ENCODE measurements at places on chromosomes 12 and 14.

GRCh38 chr14:78103271-78103670 lies 66.9 kb upstream of the NRXN3 start:
- DNase-seq, result no peak

DNA sequence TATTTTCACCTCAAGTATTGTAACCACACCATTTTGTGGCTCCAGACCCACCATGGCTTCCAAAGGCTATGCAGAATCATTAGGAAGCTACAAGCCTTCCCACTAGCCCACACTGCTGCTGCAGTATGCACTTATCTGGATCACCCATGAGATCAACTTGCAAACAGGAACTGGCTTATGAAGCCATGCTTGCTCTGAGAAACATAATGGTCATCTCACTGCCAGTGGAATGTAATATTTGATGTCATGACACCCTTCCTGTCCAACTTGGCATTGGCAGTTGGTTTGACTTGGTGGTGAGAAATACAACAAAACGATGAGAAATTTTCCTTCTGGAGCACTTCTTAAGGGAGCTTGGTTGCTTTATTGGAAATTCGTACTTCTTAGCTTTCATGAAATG lies 69.3 kb upstream of the FRMD6 start:
- no peak for DNase-seq

GRCh38 chr12:51388069-51388799 lies 3.0 kb downstream of the GALNT6 start:
- no peak for DNase-seq

GRCh38 chr14:89406941-89407340 lies 10.1 kb downstream of the FOXN3 start:
- DNase-seq, result no peak

DNA sequence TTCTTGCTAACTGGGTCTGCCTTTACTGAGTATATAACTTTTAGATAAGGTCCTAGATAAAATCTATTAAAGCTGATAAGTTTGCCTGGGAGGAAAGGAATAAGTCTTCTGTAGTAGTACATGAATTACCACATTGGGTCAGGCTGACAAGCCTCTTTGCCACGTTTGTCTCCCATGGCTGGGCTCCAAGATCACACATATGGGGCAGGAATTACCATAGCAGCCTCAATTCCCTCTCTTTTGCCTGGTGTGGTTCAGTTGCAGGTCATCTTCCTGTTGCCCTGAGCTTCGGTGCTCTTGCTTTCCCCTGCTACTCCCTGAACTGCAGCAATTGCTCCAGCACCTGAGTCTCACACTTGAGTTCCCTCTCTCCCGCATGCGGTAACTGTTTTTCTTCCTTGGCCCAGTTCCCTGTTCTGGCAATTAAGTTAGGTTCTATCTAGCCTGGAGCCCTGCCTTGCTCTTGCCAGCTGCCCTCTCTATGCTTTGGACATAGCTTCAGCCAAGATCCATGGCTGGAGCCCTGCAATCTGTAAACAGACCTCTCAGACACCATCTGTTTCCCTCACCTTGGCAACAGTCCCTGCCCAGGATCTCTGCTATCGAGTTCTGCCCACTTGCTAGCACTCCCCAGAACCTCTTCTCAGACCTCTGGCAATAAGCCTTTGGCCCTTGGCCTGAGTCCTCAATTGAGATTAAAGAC lies 5.8 kb upstream of the GLT8D2 start:
- no peak for DNase-seq

GRCh38 chr12:49622501-49623141 lies 740 bp upstream of the PRPF40B start:
- no peak for DNase-seq

DNA sequence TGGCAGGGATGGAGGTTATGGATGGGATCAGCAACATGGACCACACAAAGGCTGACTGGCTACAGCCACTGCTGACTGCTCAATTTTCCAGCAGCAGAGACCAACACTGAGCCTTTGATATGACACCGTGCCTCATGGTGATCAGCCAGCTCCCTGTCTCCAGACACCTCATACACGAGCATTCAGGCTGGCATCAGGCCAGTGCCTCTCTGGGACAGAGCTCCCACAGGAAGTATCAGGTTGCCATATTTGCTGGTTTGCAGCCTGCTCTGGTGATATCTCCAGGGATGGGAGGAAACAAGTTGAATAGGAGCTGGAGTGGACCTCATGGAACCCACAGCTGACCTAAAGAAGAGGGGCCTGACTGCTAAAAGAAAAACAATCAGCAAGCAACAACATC lies 471.2 kb upstream of the ATXN7L3B start:
- no peak for DNase-seq

- no peak for DNase-seq
Observed at GRCh38 chr12:68180792-68181744, 21.5 kb upstream of the IFNG start.

DNA sequence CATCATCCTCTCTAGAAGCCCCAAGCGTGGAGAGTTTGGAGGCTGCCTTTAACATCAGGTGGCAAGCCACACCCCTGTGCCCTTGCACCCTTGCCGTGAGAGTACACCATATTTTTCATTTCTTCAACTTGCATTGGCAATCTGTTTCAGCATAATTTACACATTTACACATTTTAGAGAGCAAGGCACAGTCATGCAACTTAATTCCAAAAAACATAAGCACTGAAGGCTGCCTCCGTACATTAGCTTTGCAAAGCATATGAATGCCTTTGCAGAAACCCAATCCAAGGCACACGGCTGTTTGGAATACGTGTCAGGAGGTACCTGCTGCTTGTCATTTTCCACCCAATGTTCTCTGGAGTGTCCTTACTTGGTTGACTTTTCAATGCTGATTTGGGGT lies 833.1 kb downstream of the VRK1 start:
- DNase-seq, result no peak

DNA sequence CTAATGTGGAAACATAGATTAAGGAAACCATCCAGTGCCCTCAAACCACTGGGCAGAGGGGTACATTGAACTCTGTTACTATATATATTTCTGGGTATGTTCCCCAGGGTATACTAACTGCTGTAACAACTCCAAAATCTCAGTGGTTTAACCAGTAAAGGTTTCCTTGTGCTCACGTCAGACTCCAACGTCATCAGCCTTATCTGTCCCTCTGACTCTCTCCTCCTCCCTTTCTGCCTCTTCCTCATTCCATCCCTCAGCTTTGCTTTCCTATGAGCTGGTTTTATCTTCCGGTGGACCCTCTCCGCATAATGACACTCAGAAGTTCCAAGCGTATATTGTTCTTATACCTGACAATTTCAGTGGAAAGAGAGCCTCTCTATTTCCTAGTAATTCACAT lies 21.2 kb upstream of the SMCO2 start:
- no peak for DNase-seq

- no peak for DNase-seq
Observed at GRCh38 chr14:44941591-44941990, 20.2 kb downstream of the KLHL28 start.

- no peak for DNase-seq
Observed at GRCh38 chr14:71752111-71752738, 180.0 kb upstream of the RGS6 start.

DNA sequence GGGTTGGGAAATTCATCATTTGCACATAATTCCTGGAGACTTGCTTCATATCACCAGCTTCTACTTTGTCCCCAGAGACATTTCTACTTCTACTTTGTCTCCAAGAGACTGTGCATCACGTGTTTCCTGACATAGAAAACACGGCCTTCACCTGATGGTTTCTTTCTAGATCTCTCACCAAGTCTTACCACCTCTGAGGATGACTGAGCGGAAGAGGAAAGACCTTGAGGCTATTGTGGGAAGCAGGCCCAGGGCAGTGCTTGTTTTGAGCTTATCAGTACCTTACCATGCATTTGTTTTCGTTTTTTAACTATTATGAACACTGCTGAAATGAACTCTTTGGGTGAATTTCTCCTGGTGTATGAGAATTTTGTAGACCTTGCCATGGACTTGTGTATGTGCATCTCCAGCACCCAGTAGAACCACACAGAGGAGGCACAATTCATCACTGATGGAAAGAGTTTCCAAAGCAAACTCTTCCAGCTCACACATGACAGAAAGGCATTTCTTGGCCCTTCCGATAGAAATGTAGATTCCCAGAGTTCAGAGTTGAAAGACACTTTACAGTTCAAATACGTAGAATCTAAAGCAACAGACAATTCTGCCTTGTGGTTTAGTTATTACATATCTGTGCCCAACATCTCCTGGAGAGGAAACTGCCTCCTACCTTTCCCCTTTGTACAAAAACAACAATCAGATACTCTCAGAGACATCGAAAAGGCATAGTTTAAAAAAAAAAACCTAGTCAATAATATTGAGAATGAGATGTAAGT lies 434.7 kb downstream of the FUT8 start:
- no peak for DNase-seq

GRCh38 chr12:47983541-47984115 lies 20.2 kb downstream of the TMEM106C start:
- no peak for DNase-seq

DNA sequence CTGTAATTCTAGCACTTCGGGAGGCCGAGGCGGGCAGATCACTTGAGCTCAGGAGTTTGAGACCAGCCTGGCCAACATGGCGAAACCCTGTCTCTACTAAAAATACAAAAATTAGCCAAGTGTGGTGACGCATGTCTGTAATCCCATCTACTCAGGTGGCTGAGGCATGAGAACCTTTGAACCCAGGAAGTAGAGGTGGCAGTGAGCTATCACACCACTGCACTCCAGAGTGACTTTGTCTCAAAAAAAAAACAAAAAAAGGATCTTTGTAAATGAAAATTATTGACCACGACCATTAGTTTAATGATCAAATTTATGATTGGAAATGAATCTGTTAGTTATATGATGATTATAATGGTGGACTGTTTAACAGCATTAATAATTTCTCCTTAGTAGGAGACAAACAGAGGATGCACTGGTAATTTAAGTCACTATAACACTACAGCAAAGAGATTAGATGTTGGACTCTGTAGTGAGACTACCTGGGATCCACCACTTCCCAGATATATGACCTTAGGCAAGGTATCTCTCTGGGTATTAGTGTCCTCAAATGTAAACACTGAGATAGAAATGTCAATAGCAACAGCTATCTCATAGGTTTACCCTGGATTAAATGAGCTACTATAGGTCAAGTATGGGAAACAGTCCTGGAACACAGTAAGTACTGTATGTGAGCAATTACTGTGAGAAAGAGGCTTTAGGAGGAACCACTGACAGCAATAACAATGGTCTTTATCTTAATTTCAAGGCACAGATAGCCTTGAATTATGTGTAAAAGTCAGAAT lies 214.7 kb downstream of the NOVA1 start:
- no peak for DNase-seq

- DNase-seq, result no peak
Observed at GRCh38 chr14:53044486-53044885, 93.6 kb upstream of the FERMT2 start.

GRCh38 chr14:75542588-75543091 lies 20.4 kb downstream of the BATF start:
- DNase-seq, result no peak

GRCh38 chr12:99611599-99611998 lies 36.0 kb upstream of the GARIN6 start:
- DNase-seq, result no peak

- no peak for DNase-seq
Observed at GRCh38 chr12:79737875-79738718, 47.3 kb upstream of the PAWR start.

- no peak for DNase-seq
Observed at GRCh38 chr14:70000601-70001000, 121.4 kb downstream of the SMOC1 start.

DNA sequence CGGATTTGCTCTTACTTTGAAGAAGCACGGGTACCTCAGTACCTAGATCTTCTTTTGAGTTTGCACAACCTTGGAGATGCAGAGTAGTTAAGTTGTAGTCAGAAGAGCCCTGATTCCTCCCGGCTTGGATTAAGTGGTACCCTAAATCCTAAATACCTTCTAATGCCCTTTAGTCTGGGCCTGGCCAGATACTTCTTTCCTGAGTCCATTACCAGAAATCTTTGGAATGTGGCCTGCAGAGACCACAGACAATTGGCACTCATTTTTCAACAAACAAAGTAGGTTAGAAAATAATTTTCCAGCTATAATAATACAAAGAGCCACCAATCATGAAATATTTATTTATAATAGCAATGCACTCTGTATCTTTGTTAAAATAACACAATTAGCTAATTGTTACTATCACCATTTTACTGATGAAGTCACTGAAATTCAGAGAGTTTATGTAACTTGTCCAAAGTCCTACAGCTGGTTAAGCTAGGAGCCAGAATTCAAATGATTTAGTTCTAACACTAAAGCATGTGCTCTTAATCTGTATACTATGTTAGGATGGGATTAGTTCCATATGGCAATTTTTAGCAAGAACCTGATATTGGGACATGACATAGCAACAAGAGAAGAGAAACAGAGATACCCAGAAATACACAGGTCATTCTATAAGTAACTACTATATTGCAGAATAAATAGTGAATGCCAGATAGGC lies 132.1 kb upstream of the PDZRN4 start:
- DNase-seq, result no peak

- DNase-seq, result no peak
Observed at GRCh38 chr14:32319368-32320049, 9.6 kb upstream of the AKAP6 start.

DNA sequence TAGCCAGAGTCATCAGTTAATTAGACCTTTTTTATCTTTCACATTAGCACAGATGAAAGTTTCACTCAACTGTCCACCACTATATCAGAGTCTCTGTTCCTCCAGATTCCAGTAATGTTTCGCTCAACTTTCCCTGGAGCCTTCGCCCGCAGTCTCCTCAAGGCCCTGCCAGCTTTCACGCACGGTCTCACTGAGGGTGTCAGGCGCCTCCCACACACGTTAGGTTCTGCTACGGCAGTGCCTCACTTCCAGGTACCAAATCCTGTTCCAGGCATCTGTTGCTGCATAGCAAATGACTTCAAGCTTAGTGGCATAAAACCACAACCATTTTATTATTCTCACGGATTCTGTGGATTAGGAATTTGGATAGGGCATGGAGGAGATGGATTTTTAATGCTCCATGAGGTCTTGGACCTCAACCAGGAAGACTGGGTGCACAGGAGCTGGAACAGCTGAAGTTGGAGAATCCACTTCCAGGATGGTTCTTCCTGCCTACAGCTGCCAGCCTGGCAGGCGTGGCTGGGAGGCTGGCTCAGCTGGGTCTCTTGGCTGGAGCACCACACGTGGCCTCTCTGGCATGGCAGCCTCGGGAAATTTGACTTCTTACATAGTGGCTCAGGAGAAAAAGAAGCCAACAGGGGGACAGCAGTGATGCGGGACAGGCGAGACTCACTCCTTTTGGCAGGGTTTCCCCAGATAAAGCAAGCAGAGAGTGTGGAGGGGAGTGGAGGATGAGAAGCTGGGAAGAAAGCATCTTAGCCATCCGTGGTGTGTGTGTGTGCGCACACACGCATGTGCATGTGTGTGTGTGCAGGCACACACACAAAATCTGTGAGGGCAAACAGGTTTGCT lies 21.3 kb upstream of the BCDIN3D start:
- DNase-seq, result no peak

GRCh38 chr14:89349171-89350008 lies 67.6 kb downstream of the FOXN3 start:
- no peak for DNase-seq

- no peak for DNase-seq
Observed at GRCh38 chr14:59098377-59098776, 90.1 kb upstream of the DAAM1 start.

- no peak for DNase-seq
Observed at GRCh38 chr12:3242199-3242863, 165.2 kb downstream of the TSPAN9 start.

- no peak for DNase-seq
Observed at GRCh38 chr12:57759360-57759980, 4.6 kb downstream of the MARCHF9 start.
